Activated CD8-positive, alpha-beta T cell treated with anti-CD3 and anti-CD28 coated beads for 36 hours (primary cell): ENCODE measurements at places on chromosomes 7 and 10. TPM values are rescaled to one million over a fixed set of nuclear protein-coding genes. Genes with fewer than 3 reads are reported as not detected.

- no peaks in the 10 kb centered on the region for H3K4me1 ChIP-seq
- H3K27ac ChIP-seq, result no peak overlapping the region
- DNase-seq, result no peak
- no peak overlapping the region for H3K4me3 ChIP-seq
- peaks cover 6% of the 10 kb centered on the region for H3K27me3 ChIP-seq
Observed at GRCh38 chr7:155889636-155890511, 77.6 kb upstream of the SHH start.

- H3K4me1 ChIP-seq, result no peaks in the 10 kb centered on the region
- peaks cover 15% of the 10 kb centered on the region for H3K36me3 ChIP-seq
- no peaks in the 10 kb centered on the region for H3K27me3 ChIP-seq
- DNase-seq, result no peak
- H3K27ac ChIP-seq, result no peak overlapping the region
Observed at GRCh38 chr10:112784022-112784461, 166.0 kb upstream of the TCF7L2 start.

OR2A5 gene
- total RNA-seq, result not detected

GRCh38 chr7:66247380-66248078, 42.4 kb downstream of the TPST1 start:
- no peaks in the 10 kb centered on the region for H3K36me3 ChIP-seq
- no peaks in the 10 kb centered on the region for H3K27me3 ChIP-seq
- no peaks in the 10 kb centered on the region for H3K4me1 ChIP-seq
- no peak for DNase-seq
- no peak overlapping the region for H3K27ac ChIP-seq

DNA sequence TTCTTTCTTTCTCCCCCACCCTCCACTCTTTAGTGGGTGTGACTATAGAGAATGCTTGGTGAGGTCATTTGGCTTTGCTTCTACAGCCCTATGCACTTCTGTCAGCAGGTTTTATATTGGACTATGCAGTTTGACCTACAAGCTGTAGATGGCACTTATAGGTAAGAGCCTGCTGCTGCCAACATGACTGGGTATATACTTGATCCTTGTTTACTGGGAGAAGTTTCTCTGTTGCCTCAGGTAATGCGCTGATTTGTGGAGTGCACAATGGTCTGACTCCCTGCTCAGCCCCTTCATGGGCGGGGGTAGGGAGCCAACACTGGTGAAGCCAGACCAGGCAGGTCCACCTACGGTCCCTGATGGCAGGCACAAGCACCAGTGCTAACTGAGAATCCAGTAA, 33.7 kb upstream of the C7orf33 start:
- DNase-seq, result no peak
- no peak overlapping the region for H3K27ac ChIP-seq
- H3K4me1 ChIP-seq, result peaks cover 8% of the 10 kb centered on the region
- H3K27me3 ChIP-seq, result peaks cover 17% of the 10 kb centered on the region
- no peaks in the 10 kb centered on the region for H3K36me3 ChIP-seq
